ENCODE measurements at places on chromosomes 16 and 17.

GRCh38 chr17:64492481-64493109, 4.3 kb downstream of the POLG2 start:
- DNase-seq, result no peak

GRCh38 chr17:77465358-77466041, 324.7 kb downstream of the SEC14L1 start:
- no peak for DNase-seq

- no peak for DNase-seq
These were observed 189.2 kb downstream of the SEC14L1 start for GRCh38 chr17:77329741-77330531.

GRCh38 chr17:18917506-18918032, 34.4 kb upstream of the SLC5A10 start:
- DNase-seq, result no peak

- DNase-seq, result no peak
These were observed 143.0 kb upstream of the NOL11 start for GRCh38 chr17:67574658-67575293.

DNA sequence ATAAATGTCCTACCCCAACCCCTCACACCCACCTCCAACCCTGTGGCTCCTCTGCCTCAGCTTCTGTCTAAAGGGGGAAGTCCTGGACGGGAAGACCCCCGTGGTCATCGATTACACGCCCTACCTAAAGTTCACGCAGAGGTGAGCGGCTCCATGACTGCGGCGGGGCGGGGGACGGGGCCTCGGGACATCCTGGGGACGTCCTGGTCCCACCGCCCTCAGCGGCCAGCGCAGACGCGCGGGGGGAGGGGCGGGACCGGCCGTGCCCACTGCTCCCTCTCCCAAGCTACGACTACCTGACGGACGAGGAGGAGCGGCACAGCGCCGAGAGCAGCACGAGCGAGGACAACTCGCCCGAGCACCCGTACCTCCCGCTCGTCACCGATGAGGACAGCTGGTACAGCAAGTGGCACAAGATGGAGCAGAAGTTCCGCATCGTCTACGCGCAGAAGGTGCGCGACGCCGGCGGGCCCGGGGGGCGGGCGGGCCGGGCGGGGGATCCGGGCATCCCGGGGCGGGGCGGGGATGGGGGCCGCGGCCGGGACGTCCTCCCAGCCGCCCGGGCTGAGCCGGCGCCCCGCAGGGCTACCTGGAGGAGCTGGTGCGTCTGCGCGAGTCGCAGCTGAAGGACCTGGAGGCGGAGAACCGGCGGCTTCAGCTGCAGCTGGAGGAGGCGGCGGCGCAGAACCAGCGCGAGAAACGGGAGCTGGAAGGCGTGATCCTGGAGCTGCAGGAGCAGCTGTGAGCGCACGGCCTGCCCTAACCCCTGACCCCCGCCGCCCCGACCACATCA, 6.7 kb downstream of the RUNDC3A start:
- DNase-seq, result no peak

DNA sequence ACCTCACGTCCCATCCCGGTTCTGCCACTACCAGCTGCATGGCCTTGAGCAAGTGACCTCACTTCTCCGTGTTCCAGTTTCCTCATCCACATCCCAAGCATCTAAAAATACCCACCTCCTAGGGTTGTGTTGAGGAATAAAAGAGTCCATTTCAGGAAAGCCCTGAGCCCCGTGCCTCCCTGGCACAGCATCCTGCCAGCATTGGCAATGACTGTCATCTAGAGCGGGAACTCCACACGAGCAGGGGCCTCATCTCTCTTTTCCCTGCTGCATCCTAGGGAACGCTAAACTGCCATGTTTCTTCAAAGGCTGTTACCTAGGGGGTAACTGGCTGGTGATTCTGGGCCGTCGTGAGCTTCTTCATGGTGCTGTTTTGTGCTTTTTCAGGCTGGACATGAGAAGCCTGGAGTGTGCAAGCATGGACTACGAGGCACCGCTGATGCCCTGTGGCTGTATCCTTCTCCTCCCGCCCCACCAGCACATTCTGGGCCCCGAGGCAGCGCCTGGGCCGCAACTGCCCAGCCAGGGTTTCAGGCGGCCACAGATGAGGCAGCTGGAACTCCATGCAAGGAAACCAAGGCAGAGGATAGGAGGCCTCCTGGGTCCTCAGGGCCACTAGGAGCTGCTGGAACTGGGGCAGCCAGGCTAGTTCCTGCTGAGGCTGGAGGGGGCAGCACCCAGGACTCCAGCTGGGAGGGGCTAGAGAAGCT, 221.4 kb downstream of the KATNIP start:
- no peak for DNase-seq

GRCh38 chr16:57138281-57138935, 46.0 kb downstream of the CPNE2 start:
- no peak for DNase-seq

DNA sequence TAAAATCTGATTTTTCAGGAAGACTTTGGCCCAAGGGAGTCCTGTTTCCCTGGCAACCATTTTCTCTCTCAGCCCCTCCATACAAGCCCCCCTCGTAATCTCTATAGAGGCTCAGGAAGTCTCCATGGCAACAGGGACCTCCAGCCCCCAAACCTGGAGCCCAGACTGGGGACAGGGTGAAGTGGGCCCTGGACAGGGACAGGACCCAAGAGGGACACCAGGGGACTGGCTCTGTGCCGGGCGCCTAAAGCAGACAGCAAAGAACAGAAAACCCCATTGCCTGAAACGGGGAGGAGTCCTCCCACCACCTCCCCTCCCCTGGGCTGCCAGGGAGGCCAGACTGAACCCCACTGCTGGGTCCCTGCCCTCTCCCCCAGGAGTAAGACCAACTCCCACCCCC, 40.6 kb downstream of the CPNE2 start:
- DNase-seq, result no peak

- no peak for DNase-seq
These were observed 335 bp downstream of the TMEM11 start for GRCh38 chr17:21213638-21214014.

GRCh38 chr17:70668938-70669778, 499.8 kb downstream of the KCNJ2 start:
- DNase-seq, result no peak

DNA sequence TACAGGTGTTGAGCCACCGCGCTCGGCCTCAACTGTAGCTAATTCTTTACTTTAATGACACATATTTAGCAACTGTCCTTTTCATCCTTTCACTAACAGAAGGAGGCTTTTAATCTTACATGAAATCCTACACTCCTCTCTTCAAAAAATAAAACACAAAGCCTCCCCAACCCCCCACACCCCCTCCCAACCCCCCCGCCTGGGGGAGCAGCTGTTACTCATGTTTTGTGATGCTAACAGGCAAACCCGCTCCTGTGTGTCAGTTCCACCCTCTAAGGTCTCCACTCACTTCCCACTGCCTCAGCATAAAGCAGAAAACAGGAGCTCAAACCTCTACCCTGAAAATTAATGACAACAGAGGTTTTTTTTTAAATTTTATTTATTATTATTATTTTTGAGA, 55.4 kb upstream of the SLC25A19 start:
- no peak for DNase-seq

- DNase-seq, result no peak
These were observed 48.7 kb downstream of the YWHAE start for GRCh38 chr17:1351275-1351674.

- no peak for DNase-seq
These were observed at the start of gene GRIN2A for GRCh38 chr16:10182222-10183053. Gene GRIN2A (minus strand): TSS chr16:10182428. CDS start chr16:10180411, 2,017 bp downstream.

DNA sequence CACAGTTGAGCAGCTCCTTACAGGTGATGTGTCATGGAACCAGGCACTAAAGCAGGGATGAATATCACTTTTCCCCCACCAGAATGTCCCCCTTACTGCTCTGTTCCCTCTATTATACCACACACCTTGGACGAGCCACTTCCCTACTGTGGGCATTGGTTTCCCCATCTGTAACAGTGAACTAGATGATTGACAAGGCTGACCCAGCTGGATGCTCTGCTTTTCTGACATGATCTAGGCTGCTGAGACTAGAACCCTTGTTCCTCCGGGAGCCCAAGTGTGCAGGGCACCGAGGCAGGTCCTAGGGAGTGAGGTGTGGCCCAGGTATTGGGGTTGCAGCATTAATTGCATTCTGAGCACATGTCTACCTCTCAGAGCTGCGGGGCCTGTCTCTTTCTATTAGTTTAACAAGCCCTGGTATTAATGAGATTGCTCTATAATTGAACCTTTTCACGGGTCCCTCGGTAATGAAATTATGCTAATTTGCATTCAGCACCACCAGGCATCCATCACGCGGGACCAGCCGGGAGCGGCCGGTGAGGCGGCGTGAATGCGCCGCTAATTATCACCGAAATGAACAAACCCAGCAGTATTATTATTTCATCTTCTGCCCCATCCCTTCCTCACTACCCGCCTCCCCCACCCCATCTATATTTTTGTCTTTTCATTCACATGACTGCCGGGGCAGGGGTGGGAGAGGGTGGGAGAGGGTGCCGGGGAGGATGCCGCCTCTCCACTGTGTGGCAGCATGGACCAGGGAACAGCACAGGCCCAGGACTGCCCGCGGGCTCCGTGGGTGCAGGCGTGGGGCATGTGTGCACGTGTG, 121.1 kb downstream of the CYLD start:
- DNase-seq, result no peak

DNA sequence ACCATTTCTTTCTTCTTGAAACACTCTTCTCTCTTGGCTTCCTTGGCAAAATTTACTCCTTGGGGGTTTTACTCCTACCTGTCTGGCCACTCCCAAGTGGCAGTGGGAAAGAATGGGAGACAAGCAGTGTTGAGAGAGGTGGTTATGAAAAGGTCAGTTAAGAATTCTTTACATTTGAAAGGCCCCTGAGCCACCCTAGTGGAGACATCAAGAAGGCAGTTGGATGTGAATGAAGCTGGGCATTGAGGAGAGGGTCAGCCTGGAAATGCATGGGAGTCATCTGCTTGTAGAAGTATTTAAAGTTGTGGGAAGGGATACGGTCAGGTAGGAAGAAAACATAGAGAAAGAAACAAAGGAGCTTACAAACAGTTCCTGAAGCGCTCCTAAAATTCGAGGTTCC, 42.3 kb upstream of the CCNF start:
- DNase-seq, result no peak

- DNase-seq, result no peak
These were observed 8.4 kb downstream of the ACSF3 start for GRCh38 chr16:89102041-89102471.

GRCh38 chr16:84367297-84367680, 1.0 kb upstream of the ATP2C2 start:
- DNase-seq, result no peak

DNA sequence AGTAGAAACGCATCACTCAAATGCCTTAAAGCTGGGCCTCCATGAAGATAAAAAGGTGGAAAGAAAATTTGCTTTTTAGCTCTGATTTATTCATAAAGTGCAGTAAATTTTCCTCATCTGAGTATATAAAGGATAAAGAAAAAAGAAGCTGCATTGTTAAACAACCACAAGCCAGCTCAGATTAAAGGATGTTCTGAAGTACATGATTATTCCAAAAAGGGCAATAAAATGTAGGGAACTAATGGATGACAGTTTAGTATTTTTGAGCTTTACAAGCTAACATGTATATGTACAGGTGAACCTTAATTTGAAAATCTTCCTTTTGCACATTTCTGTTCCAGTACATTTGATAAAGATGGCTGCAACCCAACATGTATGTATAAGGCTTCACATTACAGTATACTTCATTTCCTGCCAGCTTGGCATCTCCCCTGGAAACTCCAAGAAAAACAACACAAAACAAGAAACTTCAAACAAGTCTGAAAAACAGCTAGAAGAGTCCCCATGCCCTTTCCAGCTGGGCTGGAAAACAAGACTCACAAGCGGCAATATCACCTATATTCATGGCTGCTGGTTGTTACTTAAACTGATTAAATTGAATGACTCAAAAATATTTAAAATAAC, 225.7 kb downstream of the CEP112 start:
- DNase-seq, result no peak

DNA sequence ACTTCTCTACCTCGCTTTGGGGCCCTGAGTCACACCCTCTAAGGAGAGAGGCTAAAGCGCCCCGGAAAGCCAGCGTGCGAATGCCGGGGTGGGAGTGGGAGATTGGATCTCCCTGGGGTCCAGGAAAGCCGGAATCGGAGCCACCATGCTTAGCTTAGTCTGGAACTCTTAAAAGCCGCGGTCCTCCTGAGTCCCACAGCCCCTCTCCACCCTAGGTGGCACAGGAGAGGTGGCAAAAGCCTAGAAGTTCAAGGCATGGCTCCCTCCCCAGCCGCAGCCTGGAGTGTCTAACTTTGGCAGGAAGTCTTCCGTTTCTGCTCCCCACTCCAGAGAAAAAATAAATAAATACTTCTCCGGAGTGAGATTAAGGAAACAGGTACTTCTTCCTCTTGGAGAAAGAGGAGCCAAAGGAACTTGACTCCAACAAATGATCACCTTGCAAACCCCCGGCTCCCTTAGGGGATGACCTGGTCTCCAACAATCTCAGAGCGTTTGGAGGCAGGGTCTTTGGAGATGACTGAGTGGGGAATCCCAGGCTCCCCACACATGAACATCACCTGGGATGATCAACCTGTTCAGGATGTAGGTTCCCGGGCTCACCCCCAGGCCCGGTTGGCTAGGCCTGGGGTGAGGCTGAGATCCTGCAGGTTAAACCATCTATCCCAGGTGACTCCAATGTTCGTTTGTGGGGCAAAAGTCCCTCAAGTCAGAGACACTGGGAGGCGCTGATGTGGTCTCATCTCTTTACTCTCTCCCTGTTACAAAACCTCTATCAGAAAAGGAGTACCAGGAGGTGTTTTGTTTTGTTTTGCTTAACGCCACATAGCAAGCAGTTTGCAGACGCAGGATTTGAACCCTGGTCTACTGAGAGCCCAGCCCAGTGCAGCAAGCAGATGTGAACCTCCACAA, 2.9 kb downstream of the CIITA start:
- no peak for DNase-seq

DNA sequence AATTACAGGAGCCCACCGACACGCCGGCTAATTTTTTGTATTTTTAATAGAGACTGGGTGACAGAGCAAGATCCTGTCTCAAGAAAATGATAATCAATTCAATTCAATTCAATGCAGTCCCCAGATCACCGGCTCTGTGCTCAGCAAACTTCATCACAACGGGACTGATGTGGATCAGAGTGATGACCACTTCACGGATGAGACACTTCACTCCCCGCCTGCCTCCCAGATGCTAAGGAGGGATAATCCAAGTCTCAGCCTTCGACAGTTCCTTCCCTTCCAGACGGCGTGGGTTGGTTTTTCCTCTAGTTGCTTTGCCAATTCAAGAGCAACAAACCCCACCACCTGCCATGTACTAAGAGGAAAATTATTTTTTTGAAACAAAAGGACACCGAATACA, 93.8 kb downstream of the ZDHHC7 start:
- DNase-seq, result no peak

DNA sequence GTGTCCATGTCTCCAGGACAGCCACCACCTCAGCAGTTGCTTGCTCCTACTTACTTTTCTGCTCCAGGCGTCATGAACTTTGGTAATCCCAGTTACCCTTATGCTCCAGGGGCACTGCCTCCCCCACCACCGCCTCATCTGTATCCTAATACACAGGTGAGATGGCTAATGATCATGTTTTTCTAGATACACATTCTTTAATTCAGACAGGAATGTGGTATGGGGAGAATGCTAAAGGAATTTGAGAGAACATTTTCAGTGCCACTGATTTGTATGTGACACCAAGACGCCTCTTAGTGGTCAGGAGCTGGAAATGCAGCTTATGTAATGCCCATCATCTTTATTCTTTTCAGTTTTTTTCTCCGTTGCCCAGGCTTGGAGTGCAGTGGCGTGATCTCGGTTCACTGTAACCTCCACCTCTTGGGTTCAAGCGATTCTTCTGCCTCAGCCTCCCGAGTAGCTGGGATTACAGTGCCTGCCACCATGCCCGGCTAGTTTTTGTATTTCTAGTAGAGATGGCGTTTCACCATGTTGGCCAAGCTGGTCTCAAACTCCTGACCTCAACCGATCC, 8.9 kb upstream of the RAPGEFL1 start:
- DNase-seq, result peak; percentile 43
